Nephron progenitor cell (in vitro differentiated cells): ENCODE measurements at places on chromosomes 7 and 10.

GRCh38 chr10:97629289-97629688 lies 4.0 kb downstream of the MORN4 start:
- no peak overlapping the region for H3K27ac ChIP-seq
- H3K27me3 ChIP-seq = peaks cover under 1% of the 10 kb centered on the region
- H3K4me3 ChIP-seq = no peak overlapping the region
- peaks cover 22% of the 10 kb centered on the region for H3K4me1 ChIP-seq

- peaks cover 14% of the 10 kb centered on the region for H3K27me3 ChIP-seq
- H3K27ac ChIP-seq = no peak overlapping the region
- H3K4me3 ChIP-seq = no peak overlapping the region
- no peaks in the 10 kb centered on the region for H3K4me1 ChIP-seq
Observed at GRCh38 chr10:118940386-118940785, 89.1 kb upstream of the NANOS1 start.

DNA sequence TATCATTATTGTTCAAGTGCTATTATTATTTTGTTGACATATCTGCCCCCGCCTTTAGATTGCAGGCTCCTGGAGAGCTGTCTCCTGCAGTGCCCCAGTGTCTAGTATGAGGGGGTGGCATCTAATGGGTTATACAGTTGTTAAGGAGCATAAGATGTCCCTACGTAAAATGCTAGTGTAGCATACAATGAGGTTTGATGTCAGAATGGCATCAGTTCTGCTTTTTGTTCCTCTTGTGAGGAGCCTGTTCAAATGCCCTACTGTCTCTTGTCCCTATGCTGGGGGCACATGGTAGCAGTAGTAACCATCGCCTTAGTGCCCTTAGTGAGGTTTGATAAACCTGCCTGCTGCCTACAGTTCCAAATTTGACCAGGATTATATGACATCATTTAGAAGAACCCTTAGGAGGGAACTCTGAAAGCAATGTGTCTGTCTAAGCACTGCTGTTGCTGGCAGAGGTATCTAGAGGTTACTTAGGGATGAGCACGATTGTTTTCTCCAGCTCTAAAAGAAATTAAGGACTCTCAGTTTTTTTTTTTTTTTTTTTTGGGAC lies 9.7 kb downstream of the CREM start:
- no peaks in the 10 kb centered on the region for H3K4me1 ChIP-seq
- no peak for DNase-seq
- H3K4me3 ChIP-seq = no peak overlapping the region
- H3K27ac ChIP-seq = no peak overlapping the region
- H3K27me3 ChIP-seq = no peaks in the 10 kb centered on the region

- peaks cover 38% of the 10 kb centered on the region for H3K4me1 ChIP-seq
- no peak for DNase-seq
- H3K36me3 ChIP-seq = no peaks in the 10 kb centered on the region
- H3K4me3 ChIP-seq = no peak overlapping the region
- no peak overlapping the region for H3K27ac ChIP-seq
Observed at GRCh38 chr10:31071232-31072005, 39.8 kb upstream of the ZNF438 start.

DNA sequence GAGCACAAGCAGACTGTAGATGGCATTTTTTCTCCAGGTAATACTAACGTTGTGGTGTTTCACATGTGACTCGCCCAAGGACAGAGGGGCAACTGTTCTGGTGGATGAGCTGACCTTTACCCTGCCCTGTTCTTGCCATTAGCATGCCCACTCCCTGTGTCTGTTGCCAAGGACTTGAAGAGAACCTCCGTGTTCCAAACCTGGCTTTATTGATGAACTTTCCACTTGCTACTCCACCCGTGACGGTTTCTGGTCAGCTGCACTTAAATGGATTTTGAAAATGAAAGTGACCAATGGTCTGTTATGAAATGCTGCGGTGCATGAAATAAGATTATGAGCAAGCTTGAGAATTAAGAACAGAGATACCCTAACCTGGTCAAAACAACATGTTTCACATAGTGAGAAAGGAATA lies 30.4 kb downstream of the LRRC4 start:
- H3K36me3 ChIP-seq = peaks cover 8% of the 10 kb centered on the region
- H3K27ac ChIP-seq = no peak overlapping the region
- H3K4me1 ChIP-seq = peaks cover 41% of the 10 kb centered on the region
- H3K4me3 ChIP-seq = no peak overlapping the region

GRCh38 chr7:139682136-139683013 lies 95.4 kb downstream of the HIPK2 start:
- peaks cover 2% of the 10 kb centered on the region for H3K27me3 ChIP-seq
- peak overlapping the region; percentile 55 for H3K27ac ChIP-seq
- H3K36me3 ChIP-seq = peaks cover 75% of the 10 kb centered on the region
- no peak for DNase-seq
- H3K4me3 ChIP-seq = no peak overlapping the region
- H3K4me1 ChIP-seq = peaks cover 43% of the 10 kb centered on the region

DNA sequence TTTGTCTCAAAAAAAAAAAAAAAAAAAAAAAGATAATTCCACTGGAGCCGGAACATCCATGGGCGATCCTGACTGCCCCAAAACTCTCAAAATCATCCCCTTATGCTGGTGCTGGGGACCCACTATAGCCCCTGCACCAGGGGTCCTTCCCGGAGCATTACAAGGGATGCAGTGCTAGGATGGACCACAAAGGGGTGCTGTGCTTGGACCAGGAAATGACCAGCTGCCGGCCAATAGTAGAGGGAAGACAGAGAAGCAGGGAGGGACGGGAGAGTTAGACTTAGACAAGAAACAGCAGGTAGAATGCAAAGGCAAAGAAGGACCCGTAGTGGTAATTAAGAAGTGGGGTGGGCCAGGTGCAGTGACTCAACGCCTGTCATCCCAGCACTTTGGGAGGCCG lies 40.5 kb downstream of the RCC1L start:
- H3K4me1 ChIP-seq = peaks cover 6% of the 10 kb centered on the region
- H3K27ac ChIP-seq = no peak overlapping the region
- peaks cover 24% of the 10 kb centered on the region for H3K36me3 ChIP-seq
- DNase-seq = no peak
- peaks cover 4% of the 10 kb centered on the region for H3K27me3 ChIP-seq

DNA sequence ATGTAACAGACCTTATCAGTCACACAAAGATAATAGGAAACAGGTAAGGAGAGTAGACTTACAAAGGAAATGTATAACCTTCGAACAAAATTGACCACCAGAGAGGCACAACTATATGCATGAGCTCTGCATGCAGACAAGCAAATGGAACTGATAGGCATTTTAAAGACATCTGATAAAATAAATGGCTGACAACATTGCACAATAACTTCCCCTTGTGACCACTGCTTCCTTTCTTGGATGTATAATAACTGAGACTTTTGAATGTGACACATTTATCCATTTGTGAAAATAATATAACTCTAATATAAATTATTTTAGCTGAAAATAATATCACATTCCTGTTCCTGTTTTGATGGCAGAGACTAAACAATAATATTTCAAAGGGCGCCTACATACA lies 654.2 kb upstream of the STEAP1 start:
- DNase-seq = no peak
- no peak overlapping the region for H3K27ac ChIP-seq
- peaks cover 14% of the 10 kb centered on the region for H3K27me3 ChIP-seq
- H3K36me3 ChIP-seq = no peaks in the 10 kb centered on the region
